ENCODE measurements at places on chromosomes 2 and 18.
A peak's percentile ranks its signal among the peaks of the same experiment; 100 is the strongest.

GRCh38 chr2:56681659-56682396, 498.0 kb downstream of the CCDC85A start:
- no peak for DNase-seq

DNA sequence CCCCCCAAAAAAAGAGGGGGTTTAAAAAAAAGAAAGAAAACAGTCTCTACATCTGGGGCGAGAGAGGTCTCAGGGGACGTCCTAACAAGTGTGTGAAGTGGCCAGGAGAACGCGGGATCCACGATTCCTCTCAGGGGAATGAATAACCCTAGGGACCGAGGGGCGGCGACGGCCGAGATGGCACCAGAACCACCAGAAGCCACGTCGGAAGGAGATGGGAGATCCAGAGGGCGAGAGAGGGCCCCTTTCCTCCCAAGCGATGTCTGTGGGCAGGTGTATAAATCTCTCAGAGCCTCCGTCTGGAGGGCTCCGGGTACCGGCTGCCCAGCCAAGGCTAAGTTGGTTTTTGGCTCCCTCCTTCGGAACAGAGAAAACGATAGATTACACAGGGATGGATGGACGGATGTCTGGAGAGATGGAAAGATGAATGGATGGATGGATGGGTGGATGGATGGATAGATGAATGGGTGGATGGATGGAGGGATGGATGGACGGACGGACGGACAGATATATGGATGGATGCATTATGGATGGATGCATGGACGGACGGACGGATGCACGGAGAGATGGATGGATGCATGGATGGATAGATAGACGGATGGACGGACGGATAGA, 1.7 kb downstream of the EPHA4 start:
- DNase-seq: peak; percentile 31

DNA sequence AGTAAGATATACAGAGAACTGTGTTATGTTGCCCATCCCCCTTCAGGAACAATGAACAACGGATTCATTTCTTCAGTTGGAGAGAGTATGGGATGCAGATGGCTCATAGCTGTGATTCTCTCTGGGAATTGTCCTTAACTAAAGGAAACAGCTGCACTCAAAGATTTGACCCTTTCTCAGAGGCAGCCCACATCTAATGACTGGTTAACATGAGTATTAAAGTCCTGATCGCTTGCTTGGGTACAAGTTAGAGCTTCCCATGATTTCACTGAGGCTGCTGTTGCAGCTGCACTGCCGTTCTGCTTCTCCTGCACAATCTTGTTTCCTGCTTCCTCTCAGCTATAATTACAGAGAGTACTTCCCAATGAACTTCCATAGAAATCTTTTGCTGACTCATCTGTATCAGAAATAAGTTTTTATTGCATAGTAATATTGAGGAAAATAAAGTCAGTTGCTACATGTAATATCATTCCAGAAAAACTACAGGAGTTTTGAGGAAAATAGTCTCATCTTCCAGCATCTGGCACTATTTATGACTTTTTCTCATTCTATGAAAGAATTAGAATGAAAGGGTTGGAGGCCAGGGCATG, 12.8 kb upstream of the SCN9A start:
- DNase-seq: no peak

DNA sequence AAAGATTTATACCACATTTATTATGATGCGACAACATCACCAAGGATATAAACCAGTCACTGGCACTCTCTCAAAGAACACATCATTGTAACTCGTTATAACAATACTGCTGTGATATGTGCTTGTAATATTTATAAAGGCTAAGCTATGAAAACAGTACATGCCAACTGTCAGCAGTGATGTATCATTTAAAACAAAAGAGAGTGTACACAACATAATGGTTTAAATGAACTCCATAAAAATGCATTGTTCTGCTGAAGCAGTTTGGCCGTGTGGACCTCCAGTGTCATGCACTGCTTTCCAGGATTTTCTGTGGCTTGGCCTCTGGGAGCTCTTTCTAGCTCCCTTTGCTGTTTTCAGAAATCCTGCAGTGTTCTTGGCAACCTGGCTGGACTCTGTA, 215.6 kb downstream of the MTX2 start:
- no peak for DNase-seq

GRCh38 chr2:80464275-80464674, 159.7 kb upstream of the LRRTM1 start:
- no peak for DNase-seq

GRCh38 chr2:118477111-118477862, 370.2 kb downstream of the EN1 start:
- no peak for DNase-seq

DNA sequence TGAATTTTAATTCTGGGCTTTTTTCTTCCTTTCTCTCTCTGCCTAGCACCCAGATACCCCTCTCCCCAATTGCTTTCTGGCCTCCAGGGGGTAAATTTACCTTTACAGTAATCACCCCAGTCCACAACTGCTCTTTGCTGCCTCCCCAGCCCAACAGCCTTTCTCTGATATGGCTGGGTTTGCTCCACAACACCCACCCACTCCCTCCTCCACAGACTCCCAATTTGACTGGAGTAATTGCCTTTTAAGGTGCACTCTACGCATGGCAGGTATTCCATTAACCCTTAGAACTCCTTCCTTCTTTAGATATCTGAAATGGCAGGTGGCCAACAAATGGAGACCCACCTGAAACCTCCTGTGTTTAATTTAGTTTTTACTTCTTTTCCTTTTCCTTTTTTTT, 3.6 kb downstream of the CELF4 start:
- no peak for DNase-seq

- DNase-seq: no peak
Measured at GRCh38 chr2:23359631-23360567, 25.1 kb upstream of the KLHL29 start.

DNA sequence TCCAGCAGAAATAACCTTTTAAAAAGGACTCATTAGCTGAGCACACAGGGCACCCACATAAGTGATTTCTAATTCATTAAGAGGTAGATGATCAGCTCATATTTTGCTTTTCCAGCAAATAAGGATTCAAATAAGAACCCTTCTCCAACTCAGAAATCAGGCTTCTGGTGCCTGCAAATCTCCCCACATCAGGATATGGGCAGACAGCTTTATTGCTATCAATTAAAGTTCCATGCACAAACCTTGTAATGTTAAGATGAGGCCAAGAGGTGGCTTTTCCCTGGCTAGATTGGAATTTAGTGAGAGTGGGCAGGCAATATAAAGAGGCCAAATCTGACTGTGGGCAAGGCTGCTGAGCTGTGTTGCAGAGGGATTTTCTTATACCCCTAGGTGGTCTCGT, 193.6 kb downstream of the SH3RF3 start:
- no peak for DNase-seq

DNA sequence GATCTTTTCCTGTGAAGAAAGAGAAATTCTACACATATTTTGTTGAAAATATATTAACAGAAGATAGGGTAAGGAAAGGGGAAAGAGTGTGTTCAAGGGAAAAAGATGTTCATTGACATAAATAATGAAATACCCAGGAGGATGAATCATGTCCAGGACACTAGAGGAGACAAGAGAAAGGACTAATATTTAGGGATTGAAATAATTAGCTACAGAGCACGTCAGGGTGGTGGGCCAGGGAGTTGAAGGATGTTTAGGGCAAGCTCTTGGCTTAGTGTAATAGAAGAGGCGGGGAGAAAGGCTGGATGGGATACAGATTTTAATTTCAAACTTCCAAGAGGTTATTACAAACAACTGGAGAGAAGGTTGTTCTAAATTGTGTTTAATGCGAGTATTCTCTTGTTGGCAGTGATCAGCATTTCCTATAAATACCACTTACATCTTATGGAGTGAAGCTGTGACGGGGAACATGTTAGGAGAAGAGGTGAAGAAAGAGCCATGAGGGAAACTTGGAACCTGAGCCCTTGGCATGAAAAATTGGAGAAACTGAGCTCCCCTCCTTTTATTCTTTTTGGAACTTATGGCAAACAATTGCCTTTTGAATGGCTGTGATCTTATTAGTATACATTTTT, 36.6 kb upstream of the CETN1 start:
- DNase-seq: no peak

DNA sequence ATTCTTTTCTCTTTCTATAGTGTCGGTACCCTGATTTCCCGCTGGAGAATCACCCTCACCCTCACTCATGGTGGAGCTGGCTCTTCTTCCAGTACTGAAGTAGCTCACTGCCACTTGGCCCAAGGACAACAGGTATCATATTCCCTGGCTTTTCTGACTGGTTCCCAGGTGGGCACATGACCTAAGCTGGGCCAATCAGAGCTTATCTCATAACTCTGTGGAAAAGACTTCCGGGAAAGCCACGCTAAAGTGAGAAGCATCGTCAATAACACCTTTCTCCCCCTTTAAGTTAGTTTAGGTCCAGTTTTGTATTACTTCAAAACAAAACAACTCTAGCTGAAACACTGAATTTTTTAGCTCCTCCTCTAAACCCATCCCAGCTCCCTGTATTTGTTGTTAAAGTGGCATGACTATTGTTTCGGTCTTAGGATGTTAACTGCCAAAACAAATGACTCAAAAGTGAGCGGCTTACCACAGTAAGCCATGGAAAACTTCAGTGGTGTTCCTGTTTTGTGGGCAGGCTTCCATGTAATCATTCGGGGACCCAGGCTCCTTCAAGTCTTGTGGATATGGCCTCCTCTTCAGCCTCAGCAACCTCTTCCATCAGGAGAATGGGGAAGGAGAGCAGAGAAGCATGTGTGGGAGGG, 137.4 kb upstream of the DLX2 start:
- DNase-seq: no peak

- no peak for DNase-seq
Measured at GRCh38 chr18:498931-499775, 1.3 kb downstream of the COLEC12 start.

GRCh38 chr2:168679081-168679480, 123.4 kb upstream of the NOSTRIN start:
- DNase-seq: no peak

DNA sequence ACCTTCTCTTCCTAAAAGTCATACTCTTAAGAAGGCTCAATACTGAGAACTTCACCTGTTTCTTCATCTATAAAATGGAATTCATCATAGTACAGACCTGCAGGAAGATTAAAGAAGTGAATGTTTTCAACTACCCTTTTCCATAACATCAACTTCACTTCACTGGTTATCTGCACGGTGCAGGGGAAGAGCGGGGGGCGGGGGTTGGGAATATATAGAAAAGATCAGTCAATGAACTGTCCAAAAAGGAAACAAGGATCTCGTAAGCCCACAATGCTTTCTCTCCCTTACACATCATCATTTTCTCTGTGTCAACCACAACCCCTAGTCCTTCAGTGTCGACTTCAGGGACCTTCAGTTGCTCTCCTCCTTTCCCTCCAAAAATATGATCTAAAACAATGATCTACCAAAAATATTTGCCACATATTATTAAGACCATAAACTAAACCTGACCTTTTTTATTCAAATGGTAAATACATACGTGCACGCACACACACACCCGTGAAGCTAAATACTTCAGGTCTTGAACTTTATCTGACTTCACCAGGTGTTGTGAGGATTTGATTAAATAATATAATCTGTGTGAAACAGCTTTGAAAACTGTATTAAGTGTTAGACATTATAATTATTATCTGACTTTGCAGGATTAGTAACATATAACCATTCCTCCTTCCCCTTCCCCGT, 4.9 kb downstream of the MBOAT2 start:
- DNase-seq: no peak

- DNase-seq: no peak
Measured at GRCh38 chr18:63309422-63309821, 10.1 kb downstream of the BCL2 start.

DNA sequence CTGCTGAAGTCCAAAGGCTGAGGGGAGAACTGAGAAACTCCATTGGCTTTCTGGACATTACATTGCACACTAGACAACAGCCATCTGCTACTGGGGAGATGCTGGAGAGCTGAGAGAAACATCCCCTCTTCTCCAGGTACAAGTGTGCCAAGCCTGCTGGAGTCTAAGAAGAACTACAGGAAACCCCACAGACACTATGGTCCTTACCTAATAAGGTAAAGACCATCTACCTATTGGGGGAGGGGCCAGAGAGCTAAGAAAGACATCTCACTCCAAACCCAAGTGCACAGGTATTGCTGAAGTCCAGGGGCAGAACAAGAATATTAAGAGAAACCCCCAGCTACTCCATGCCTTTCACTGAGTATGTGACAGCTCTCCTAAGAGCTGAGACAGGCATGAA, 338.7 kb upstream of the NCKAP5 start:
- DNase-seq: no peak

- no peak for DNase-seq
Measured at GRCh38 chr18:57910817-57911216, 107.7 kb upstream of the ATP8B1 start.

DNA sequence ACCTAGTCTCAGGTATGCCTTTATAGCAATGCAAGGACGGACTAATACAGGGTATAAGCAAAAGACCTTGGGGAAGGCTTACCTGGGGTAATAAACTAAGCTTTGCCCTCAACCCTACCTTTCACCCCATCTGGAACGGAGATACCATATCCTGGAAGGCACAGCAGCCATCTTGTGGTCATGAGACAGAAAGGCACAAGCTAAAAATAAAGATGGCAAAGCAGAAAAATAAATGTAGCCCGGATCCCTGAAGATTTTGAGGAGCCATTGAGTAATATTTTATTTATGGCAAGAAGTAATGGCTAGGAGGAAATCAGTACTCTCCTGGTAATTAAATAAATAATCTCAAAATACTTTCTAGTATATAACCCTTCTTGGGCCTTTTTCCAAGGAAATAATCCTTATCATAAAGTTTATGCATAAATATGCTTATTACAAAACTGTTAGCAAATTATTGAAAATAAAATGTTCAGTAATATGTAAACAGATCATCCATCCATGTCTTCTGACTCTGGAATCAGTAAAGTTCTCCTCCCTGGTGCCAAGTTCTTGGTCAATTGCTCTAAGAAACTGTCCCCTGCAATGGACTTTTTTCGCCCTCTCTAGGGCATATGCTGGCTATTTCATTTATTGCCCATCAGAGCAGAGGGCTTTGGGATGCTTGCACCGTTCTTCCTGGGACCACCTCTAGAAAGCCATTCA, 198.7 kb downstream of the SPP2 start:
- no peak for DNase-seq

GRCh38 chr2:25955036-25955435, 27.3 kb downstream of the KIF3C start:
- no peak for DNase-seq

GRCh38 chr18:34718610-34719009, 8.5 kb downstream of the DTNA start:
- DNase-seq: no peak

DNA sequence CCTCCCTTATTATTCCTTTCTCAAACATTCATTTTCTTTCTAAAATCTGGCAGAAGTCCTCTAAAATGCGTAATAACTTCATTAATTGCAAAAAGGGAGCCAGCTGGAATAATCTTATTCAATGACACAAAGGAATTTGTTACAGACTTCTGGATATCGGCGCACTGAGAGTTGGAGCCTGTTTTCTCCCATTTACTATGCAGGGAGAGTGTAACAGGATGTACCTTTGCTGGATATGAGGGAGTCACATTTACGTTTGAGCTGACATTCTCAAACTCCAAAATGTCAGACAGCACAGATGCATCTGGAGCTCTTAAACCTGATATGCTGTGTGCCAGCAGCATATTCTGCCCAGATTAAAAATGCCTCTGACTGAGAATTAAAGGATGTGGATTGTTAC, 275.3 kb downstream of the TMX3 start:
- no peak for DNase-seq

Data from CD4-positive, alpha-beta T cell treated with Interleukin-4 for 4 hours (primary cell).